CD4-positive, alpha-beta T cell treated with Interferon alpha-2 for 1 hour (primary cell): ENCODE measurements at places on chromosomes 7 and 10.

DNA sequence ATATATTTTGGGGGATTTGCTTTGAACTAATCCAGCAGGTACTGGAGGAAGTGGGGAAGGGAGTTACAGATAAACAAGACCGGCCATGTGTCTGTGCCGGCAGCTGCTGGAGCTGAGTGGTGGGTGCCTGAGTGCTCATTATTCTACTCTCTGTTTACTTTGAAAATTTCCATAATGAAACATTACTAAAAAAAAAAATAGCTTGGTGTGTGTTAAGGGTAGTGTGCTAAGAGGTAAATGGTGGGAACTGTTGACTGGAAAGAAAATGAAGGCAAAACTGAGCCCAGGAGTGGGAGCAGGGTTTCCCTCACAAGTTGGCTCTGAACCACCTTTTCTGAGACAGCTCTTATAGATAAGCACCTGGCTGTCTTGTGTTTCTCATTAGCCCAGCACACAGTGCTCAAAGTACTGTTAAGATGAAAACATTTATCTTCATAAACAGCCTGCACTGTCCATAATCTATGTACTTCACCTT lies 50.6 kb downstream of the PARD3 start:
- DNase-seq: no peak

- DNase-seq: peak; percentile 89
Observed at GRCh38 chr10:71748671-71749191, 24.6 kb downstream of the VSIR start.

DNA sequence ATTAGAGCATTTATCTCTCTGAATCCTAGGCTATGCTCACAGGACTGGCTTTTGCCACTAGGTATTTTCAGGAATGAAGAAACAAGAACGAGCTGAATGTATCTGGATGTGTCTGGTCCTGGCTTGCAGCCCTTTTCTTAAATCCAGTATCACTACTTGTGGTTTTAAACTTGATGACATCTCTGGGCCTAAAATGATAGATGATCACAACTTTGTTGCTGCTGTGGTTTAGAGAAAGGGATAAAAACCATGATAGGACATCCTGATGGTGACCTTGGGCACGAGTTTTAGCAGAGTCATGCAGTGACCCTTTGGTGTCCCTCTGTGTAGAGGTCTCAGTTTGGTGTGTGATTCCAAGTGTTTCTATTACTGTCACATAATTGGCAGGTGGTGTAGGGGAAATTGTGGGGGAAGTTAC lies 31.7 kb upstream of the SEMA3C start:
- DNase-seq: no peak

DNA sequence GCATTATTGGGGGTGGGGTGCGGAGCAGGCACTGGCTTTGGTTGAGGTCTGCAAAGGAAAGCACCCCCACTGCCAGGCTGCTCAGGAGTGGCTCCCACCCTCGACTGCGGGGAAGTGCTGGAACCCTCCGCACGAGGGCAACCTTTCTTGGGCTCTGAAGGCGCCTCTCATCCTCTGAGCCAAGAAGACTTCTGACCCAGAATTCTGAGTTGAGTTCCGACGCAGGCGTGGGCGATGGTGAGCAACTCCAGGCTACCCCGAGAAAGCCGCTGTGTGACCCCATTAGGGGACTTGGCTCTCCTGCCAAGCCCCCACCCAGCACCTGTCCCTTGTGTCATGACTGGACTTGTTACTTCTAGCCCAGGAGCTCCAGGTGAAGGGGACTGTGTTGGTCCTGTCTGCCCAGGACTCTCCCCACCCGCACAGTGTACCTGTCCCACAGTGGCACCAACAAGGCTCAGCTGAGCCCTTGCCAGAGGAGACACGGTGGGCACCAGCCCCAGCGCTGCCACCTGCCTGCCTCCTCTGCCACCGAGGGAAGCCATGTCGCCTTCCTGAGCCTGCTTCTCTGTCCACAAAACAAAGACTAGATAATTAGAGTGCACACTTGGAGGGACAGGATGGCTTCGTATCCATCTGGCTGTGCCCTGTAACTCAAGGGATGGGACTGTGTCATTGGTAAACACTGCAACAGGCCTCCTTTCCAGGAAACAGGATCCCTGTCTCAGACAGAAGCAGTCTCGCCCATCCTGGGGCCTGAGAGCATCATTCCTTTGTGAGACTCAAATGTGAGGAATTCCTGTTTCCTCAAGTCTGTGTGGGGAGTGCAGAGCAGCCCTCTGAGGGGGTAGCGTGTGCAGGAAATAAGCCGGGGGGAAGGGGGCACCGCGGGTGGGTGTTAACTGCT lies 128.8 kb downstream of the LHPP start:
- DNase-seq: no peak

DNA sequence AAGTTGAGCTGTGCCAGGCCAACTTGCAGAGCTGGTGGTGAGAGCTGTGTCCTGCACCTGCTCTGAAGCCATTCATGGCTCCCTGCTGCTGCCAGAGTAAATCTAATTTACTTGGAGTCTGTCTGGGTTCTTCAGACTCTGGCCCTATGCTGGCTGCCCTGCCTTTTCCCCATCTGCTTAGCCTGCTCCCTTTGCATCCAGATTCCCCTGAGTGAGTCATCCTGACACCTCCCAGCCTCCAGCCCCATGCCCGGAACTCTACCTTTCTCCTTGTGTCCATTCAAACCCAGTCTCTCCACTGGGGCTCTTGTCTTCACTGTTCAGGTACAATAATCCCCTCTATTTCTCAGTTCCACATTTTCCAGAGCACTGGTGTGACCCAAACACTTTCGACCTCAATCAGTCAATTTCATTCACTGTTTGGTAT lies 434.4 kb upstream of the ZMIZ1 start:
- DNase-seq: no peak

- no peak for DNase-seq
Observed at GRCh38 chr10:43314626-43315495, 48.0 kb upstream of the RASGEF1A start.

GRCh38 chr7:111734954-111735660 lies 172.8 kb upstream of the IMMP2L start:
- no peak for DNase-seq

DNA sequence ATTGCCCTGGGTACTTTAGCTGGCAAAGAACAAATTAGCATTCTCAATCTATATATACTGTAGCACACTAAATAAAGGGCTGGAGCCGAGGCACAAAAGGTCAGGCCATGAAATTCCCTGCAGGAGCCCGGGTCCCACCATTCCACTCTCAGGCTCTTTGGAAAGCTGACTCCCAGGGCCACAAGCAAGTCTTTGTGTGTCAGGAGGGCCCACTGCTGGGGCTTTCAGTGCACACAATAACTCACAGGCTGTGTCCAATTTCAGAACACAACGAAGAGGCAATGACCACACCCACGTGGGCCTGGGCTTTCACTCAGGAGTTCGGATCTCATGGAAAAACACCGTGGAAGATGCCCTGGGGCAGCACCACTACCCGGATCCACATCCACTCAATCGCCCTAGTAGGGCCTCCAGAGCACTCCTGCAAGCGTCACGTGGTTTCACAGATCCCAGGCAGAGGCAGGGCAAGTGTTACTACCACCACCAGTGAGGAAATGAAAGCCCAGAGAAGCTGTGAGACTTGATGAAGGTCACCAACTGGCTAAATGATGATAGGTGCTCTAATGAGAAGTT lies 60.3 kb downstream of the COBL start:
- DNase-seq: no peak

DNA sequence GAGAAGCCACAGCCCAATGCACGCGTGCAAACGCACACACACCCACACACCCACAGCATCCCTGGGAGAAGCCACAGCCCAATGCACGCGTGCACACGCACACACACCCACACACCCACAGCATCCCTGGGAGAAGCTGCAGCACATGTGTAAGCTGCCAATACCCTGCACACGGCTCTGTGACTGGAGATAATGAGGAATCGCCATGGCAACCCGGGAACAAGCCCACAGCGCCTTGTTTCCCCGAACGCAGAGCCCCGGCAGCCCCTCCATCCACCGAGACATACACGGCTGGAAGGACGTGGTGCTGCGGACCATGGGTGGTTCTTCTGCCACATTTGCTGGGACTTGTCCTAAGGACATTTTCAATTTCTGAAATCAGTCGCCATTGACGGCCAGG lies 221.3 kb downstream of the PTPRN2 start:
- no peak for DNase-seq

DNA sequence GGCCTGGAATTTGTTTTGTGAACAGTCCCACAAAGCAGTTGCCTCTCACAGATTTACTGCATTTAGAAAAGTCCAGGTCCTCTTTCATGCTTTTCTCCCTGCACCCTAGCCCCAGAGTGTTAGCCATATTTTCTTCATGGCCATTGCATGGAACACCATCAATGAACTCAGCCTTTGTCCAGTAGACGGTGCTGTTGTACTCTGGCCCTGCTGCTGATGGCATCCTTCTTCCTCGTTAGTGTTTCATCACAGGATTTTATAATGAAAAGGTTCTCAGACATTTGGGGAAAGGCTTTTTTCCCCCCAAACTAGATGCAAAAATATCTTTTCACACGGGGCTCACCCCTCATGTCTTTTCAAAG lies 93.0 kb upstream of the SLC25A13 start:
- DNase-seq: peak; percentile 12

DNA sequence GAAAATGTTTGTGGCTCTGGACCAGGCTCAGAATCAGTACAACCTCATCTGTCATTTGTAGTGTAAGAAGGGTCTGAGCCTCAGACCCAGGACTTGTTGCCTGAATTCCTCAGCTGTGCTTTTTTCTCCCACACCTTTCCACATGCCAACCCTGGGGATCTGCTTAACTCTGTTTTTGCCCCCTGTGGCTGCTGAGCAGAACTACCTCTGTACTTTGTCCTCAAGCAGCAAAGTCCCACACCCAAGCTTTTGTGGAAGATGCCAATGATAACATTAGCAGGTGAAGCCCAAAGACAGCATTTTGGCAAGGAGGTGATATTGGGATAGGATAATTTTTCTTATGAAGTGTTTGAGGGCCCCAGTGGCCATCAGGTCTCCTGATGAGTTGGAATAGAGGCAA lies 5.8 kb upstream of the CYP2C18 start:
- DNase-seq: no peak

GRCh38 chr7:132076301-132077035 lies 499.8 kb downstream of the PLXNA4 start:
- no peak for DNase-seq

DNA sequence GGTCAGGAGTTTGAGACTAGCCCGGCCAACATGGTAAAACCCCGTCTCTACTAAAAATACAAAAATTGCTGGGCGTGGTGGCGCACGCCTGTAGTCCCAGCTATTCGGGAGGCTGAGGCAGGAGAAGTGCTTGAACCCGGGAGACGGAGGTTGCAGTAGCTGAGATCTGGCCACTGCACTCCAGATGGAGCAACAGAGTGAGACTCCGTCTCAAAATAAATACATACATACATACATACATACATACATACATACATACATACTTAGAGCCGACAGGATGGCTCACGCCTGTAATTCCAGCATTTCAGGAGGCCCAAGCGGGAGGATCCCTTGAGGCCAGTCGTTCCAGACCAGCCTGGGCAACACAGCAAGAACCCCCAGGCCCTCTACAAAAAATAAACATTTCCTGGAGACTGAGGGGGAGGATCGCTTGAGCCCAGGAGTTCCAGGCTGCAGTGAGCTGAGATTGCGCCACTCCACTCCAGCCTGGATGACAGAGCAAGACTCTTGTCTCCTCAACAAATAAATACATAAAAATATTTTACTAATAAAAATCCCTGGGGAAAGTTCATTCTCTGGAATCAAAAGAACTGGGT lies 90.9 kb upstream of the TNRC18 start:
- no peak for DNase-seq

DNA sequence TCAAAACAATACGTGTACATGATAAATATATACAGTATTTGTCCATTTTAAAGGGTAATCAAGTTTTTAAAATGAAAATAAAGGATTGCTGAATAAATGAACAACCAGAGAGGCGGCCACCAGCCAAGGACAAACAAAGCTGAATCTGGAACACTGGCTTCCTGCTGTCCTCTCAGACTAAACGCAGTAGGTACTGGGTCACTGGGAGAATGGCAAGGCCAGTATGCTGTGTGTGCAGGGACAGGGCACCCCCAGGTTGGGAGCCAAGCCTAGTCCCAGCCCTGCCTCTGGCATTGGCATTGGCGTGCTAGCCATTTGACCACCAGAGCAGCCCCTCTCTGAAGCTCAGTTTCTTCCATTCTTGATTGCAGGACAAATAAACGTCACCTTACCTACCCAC lies 33.8 kb downstream of the DLG5 start:
- DNase-seq: no peak

- DNase-seq: no peak
Observed at GRCh38 chr7:107684947-107685463, 24.4 kb downstream of the SLC26A4 start.

- DNase-seq: no peak
Observed at GRCh38 chr10:79045566-79046175, 23.1 kb upstream of the ZMIZ1 start.

DNA sequence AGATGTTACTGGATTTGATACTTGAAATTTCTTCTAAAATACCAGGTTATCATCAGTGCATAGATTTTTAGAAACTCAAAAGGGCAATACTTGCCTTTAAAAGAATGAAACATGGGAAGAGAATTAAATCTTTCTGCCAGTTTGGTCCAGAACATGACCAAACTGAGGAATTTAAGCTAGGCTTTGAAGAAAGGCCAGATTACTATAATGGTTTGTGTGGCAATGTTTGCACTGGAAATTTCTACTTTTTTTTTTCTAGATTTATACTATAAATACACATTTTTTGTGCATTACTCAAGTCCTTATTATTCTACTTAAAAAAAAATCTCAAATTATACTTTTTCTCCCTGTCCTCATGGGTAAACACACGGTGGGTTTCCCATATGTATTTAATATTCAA lies 9.2 kb downstream of the MKX start:
- no peak for DNase-seq

DNA sequence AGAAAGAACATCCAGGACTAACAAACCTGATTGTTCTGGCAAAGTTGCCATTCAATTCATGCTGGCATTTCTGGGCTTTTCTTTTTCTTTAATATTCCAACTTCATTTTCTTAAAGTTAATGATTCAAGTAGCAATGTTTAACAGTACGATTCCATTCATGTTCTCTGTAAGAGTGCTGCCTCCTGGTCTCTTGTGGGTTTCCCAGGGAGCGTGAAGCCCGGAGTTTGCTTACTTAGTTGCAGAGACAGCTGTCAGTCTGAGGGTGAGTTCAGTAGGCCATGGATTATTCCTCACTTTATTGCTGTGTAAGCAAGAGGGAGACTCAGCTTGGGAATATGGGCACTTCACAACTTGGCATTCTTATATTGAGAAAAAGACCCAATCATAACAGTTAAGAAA lies 142.2 kb downstream of the TWIST1 start:
- DNase-seq: no peak

DNA sequence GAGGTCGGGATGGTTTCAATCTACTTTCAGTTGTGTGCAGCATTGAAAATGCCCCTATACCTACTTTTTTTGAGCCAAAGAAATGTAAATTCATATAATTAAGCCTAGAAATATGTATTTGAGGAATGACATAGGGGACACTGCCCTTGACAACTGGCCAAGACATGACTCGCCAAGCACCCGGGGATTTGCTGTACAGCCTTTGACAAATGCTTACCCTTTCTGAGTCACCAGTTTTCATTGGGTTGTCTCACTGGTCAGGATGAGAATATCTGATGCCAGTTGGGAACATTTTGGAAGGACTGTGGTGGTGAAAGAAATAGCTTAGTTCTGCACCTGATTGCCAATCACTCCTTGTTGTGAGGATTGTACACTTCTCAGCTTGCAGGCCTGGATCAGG lies 166.8 kb upstream of the HABP2 start:
- DNase-seq: no peak

GRCh38 chr10:62451611-62451975 lies 77.4 kb downstream of the ZNF365 start:
- no peak for DNase-seq
